Amygdala (tissue), 56 donors: ENCODE measurements at places on chromosomes 4 and X.

DNA sequence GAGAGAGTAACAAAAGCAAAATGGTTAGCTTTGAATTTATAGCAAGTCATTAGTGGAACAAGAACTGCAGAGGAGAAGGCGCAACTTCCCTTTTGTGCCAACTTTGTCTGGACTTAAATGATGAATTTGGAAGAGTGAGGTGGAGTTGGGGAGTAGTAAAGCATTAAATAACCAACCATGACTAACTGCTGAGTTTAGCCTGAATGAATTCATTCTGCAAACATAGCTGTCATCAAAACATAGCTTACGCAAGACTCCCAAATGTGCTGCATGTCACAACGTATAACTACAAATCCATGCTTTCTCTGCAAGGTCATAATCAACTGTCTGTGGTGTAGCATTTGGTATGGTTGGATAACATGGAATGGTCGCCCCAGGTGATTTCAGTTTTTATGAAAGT lies 75.9 kb upstream of the RPL34 start:
- DNase-seq: no peak

DNA sequence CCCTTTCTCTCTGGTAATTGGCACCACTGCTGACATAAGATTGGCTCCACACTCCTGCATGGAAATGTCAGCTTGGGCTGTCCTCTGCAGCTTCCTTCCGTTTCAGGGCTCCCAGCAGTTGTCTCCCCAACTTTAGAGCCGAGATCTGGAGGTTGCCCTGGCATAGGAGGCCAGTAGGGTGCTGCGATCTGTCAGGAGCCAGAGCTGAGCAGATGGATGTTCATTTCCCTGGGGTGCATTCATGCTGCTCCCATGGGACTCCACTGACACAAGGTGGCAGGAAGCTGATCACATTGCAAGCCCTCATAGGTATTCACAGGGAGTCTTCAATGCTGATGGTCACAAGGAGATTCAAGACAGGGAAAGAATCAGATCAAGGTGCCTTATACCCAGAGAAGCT lies 116.6 kb upstream of the RAI2 start:
- DNase-seq: no peak

DNA sequence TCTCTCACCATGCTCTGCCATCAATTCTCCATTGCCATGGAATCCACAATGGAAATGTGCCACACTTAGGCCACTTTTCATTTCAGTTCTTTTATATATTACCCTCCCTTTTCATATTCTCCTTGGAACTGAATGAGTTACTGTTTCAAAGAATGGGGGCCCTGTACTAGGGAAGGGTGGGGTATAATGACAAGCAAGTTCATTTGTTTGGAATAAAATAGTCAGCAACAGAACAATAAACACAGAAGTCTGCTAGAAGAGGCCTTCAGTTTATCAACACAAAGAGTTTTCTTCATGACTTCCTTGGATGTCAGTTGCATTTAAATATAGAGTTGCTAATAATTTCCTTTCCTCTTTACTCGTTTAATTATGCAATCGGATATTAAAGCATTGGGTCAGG lies 478.3 kb upstream of the FTHL17 start:
- DNase-seq: no peak

DNA sequence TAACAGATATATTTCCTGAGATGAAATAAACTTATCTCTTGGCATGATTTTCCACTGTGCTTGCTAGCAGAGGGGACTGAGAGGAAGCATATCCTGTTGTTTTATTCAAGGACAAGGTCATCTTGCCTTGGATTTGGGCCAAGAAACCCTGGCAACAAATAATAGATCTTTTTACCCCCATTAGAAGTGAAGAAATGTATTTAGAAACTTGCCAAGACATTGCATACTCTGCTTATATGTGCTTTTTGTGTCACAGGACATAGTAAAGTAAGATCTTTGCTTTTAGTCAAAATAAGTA lies 170.2 kb downstream of the RAPGEF2 start:
- DNase-seq: no peak

- DNase-seq: no peak
Measured at GRCh38 chr4:38034986-38035882, 75.0 kb downstream of the PTTG2 start.
